Foreskin keratinocyte (primary cell): ENCODE measurements at places on chromosomes 7 and 10.

DNA sequence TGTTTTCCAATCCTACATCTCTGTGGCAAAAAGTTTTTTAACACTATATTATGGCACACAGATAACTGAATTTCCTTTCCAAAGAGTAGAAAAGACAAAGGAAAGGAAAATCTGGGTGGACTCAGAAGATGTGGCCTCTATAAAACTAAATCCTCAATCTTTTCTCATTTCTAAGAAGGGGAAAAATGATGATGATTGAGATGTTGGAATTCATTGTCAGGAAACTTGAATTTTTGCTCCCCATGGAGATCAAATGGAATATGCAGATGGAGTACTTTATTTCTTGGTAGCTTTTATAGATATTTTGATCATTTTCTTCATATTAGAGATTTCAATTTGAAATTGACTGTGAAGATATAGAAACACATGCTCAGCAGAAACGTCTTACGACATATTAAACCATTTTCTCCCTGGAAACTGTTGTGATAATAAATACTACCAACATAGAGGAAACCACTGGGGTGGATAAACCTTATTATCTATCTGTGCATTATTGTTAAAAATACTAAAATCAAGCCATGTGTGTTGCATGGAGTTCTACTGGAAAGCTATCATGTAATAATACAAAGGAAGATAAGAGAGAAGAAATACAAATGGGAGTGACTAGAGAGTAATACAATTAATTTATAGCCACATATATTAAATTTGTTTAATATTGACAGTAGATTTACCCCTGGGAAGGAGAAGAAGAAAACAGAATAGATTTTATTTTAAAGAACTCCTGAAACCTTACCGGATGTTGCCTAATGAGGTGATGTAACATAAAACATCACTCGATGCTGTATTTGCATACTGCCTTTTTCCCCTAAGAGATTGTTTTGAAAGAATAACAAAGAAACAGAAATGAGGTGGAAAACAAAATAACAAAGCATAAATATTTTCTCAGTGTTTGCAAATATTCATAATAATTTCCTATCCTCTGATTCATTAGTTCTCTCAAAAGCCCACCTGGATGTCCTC lies 931.2 kb upstream of the C7orf33 start:
- no peak for DNase-seq

- DNase-seq = no peak
Observed at GRCh38 chr7:148967602-148968001, 60.7 kb downstream of the PDIA4 start.

GRCh38 chr7:150371131-150371995 lies 2.7 kb downstream of the REPIN1 start:
- DNase-seq = no peak

GRCh38 chr10:29840516-29841276 lies 205.9 kb upstream of the SVIL start:
- DNase-seq = peak; percentile 34
